ENCODE measurements at places on chromosomes 7 and 10.

- no peak for DNase-seq
Measured at GRCh38 chr10:102814453-102814871, 22.8 kb downstream of the CYP17A1 start.

DNA sequence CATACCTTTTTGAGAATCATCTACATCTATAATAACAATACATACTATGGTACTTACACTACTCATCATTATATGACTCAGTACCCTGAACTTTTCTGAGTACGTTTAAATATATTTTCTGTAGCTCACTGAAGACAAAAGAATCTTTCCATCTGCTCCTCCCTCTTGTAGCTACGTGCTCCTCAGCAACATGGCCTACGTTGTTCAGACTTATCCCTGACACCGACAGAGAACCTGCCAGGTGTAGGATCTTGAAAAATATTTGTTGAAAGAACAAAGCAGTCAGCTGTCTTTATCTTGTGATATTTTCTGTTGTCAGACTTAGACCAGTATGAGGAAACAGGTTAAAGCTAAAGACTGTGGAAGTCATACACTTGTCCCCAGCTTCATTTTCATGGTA, 356.0 kb upstream of the MYO3A start:
- DNase-seq = no peak

- DNase-seq = no peak
Measured at GRCh38 chr7:119660080-119660479, 612.9 kb upstream of the KCND2 start.

DNA sequence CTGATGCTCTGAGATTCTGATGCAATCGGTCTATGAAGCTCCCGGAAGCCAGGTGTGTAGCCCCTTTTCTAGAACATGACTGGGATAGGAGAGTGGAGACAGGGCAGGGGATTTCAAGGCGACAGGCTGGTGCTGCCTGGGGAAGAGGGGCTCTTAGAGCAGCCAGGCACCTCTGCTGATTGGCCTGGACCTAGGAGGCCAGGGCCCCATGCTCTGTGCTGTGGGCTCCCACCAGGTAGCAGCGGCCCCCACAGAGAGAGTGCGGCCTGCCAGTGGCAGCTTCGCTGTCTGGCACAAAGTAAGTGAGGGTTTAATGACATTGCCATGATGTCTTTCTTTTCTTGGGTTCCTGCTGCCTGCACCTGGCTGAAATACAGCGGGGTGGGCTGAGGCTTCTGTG, 99.4 kb upstream of the PODXL start:
- DNase-seq = no peak

GRCh38 chr10:60853637-60854036, 75.4 kb downstream of the CDK1 start:
- DNase-seq = no peak

DNA sequence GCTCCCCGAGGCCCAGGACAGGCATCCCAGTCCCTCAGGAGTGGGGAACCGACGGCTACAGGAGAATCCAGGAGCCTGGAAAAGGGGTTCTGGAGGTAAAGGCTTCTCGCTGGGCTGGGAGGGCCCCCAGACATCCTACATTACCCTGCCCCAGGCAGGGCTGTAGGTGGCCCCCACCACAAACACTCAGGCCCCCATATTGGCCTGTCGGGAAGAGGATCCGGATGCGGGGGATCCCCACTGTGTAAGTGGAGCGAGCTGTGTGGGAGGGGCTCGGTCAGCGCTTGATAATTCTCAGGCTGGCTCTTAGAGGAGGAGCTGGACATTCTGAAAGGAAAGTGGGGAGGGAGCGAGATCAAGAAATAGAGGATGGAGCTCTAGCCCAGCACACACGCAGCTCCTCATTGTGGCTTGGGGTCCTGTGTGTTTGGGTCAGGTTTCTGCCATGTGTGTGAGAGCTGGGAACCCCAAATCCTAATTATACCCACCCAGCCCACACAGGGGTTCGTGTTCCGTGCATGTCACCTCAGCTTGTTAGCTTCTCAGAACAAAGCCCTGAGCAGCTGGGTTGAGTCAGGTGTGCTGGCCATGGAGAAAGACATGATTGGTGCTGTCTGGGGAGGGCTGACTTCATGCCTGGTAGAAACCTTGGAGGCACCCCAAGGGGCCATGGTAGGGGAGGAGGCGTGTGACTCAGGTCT, 49.4 kb downstream of the ZNF467 start:
- DNase-seq = no peak

GRCh38 chr10:91896212-91896756, 13.0 kb downstream of the FGFBP3 start:
- no peak for DNase-seq

GRCh38 chr7:132901241-132901640, 180.6 kb downstream of the CHCHD3 start:
- DNase-seq = no peak

- DNase-seq = peak; percentile 20
Measured at GRCh38 chr10:100653957-100654781, 91.2 kb upstream of the PAX2 start.

GRCh38 chr10:96280859-96281258, 9.5 kb upstream of the BLNK start:
- no peak for DNase-seq

DNA sequence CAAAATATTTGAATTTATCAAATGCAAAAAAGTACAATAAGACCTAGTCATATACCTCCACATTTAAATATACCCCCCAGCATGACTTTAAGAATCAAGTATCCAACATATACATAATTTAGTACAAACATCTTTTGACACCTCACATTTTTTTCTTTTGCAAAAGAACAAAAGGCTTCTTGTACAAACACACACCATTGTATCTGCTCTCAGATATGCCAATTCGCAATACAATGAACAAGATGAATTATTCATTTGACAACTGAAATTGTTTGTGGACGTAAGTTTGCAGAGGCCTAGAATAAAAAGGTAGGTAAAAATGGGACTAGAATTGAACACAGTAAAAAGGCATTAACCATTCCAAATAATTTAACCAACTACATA, 154.4 kb downstream of the CACNA2D1 start:
- no peak for DNase-seq

GRCh38 chr7:19991936-19992335, 218.5 kb upstream of the TMEM196 start:
- no peak for DNase-seq

DNA sequence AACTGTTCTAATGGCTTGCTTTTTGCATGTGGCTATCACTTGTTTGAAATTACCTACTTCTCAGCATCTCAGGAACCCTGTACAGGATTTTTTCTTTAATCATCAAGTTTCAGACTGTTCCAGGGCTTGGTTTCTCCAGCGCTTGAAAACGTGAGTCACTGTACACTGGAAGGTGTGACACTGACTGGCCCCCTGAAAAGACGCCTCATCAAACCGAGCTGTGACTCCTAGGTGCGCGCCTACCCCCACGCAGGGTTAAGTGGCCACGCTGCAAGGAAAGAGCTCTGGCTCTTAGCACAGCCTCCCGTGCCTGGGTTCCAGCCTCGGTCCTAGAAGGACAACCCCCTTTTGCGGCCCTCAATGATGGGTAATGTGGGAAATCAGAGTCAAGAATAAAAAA, 81.0 kb downstream of the EBF3 start:
- DNase-seq = no peak

DNA sequence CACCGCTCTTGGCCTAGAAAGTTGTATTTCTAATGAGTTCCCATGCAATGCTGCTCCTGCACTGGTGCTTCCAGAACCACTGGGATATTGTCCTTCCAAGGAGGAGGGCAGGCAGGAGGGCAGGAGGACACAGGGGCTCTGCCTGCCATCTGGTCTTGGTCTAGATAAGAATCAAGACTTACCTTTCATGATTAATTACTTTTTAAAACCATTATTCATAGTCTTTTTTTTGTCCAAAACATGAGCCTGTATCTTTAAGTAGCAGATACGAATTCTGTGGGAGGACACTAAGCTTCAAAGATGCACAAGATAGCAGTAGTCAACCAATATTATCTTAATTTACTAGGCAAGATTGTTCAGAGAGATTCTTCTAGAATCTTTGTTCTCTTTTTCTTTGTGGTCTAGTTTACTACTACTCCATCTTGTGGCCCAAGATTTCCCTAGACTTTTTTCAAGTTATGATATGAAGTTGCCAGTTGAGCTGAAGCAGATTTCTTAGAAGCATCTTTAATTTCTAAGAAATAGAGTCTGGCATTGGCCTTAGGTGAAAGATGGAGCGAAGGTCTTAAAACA, 57.6 kb downstream of the RBM33 start:
- no peak for DNase-seq

DNA sequence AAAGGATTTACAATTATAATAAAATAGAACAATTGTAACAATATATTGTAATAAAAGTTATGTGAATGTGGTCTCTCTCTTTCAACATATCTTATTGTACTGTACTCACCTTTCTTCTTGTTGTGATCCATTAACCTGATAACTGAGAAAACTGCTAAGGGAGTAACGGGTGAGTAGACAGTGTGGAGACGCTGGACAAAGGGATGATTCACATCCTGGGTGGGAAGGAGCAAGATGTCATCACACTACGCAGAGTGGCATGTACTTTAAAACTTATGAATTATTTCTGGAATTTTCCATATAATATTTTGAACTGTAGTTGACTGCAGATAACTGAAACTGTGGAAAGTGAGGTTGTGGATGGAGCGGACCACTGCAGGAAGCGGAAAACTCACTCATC, 91.2 kb upstream of the PLPP4 start:
- DNase-seq = no peak

- DNase-seq = no peak
Measured at GRCh38 chr10:69088471-69088769, 517 bp downstream of the SRGN start.

DNA sequence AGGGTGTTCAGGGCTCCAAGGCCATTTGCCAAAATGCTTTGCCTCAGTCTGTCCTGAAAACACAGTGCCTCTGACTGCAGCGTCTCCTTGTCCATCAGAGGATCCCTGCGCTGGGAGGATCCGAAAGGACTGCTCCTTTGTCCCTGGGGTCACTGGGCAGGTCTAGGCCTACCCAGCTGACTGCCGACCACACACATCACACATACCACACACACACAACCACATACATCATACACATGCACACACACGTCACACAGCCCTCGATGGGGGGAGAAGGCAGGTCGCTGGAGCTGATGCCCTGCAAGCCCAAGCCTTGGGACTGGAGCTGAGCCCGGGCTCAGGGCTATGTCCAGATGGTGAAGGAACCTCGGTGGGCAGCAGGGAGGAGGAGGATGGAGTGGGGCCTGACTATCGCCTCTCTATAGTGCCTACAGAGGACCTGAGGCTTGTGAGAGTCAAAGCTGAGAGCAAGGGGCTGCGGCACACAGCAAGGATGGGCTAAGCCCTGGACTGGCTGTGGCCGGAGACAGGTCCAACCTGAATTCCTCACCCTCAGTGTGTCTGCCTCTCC, 29.1 kb downstream of the GPRIN2 start:
- no peak for DNase-seq

DNA sequence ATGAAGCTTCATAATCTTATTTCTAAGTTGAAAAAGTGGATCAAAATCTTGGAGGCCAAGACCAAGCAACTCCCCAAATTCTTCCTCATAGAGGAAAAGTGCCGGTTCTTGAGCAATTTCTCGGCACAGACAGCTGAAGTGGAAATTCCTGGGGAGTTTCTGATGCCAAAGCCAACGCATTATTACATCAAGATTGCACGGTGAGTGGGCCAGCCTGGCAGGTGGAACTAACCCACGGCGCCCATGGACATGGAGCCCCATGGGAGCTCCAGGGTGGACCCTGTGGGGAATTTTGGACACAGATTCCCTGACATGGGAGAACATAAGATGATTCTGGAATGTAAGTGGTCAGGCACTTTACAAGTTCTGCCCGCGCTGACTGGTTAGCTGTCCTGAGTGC, 125.9 kb downstream of the TRRAP start:
- DNase-seq = no peak

GRCh38 chr7:15828881-15829280, 142.4 kb upstream of the MEOX2 start:
- no peak for DNase-seq

DNA sequence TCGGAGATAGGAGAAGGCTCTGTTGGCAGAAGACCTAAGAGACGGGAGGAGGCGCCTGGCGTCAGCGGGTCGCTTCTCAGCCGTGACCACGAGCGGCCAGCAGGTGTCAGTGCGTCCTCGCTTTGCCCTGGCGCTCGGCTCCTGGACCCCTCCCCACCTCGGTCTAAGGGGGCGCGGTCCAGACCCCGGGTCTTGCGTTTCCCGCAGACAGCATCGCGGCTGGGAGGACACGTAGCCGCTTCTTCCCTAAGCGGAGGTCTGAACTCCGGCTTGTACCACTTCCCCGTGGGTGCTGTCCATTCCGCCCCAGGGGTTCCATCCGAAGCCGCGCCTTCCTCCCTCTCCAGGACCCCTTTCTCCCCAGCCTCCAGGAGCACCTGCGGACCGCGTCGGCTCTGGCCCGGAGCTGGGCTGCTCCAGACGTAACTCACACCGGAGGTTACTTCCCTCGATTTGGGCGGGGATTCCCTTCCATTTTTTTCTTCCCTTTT, 593 bp upstream of the ADRA2A start:
- no peak for DNase-seq

DNA sequence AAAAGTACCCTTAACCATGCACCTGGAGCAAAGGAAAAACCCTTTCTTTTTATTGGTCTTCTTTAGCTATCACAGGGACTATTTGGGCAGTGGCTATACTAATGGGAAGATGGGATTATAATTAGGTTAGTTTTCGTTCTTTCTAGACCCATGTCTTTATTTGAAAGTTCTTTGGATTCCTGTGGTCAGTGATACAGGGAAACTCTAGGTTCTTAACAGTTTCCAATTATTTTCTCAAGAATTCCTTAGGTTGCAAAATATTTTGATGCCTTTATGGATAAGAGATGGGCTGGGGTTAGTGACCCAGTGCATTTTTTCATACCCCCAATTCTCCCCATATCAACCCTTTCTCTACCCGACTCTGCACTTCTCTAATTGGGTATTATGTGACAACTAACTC, 49.0 kb downstream of the ADD3 start:
- no peak for DNase-seq

- DNase-seq = no peak
Measured at GRCh38 chr7:127862525-127862924, 168.7 kb downstream of the LRRC4 start.

DNA sequence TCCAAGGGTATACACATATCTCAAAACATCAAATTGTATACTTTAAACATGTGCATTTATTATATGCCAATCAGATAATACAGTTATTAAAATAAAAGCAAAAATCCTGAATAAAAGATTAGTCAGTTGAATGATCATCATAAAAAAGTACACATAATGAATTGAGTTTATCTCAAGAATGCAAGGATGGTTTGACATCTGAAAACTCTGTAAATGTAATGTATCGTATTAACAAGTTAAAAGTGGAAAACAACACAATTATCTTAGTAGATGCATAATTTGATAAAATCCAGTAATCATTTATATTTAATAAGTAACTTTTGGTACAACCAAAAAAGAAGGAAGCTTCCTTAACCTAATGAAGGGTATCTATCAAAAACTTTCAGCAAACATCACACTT, 86.6 kb downstream of the COL28A1 start:
- DNase-seq = no peak

DNA sequence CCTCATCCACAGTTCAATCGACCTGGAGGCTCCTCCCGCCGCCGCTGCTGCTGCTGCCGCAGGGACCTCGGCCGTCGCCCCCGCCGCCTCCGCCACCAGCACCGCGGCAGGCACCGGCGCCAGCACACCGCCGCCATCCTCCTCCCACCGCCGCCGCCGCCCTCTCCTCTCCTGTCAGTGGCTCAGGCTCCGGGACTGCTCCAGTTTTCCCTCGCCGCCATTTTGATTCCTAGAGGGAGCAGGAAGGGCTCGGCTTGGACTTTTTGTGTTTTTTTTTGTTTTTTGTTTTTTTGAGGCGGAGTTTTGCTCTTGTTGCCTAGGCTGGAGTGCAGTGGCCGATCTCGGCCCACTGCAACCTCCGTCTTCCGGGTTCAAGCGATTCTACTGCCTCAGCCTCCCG, 3.0 kb upstream of the MCM10 start:
- DNase-seq = peak; percentile 40

GRCh38 chr7:140342727-140343514, 55.4 kb downstream of the SLC37A3 start:
- no peak for DNase-seq

Data from stimulated activated CD8-positive, alpha-beta memory T cell treated with anti-CD3 and anti-CD28 coated beads, Interleukin-7, amount 100 ng/mL, for 4 hours (primary cell).